ENCODE measurements at places on chromosomes 5 and 9.
A peak's percentile ranks its signal among the peaks of the same experiment; 100 is the strongest.

GRCh38 chr5:134071614-134072207 lies 42.8 kb upstream of the TCF7 start:
- DNase-seq: no peak

- no peak for DNase-seq
Measured at GRCh38 chr5:143782588-143783386, 29.2 kb upstream of the HMHB1 start.

GRCh38 chr5:69206528-69207190 lies 17.3 kb downstream of the CENPH start:
- no peak for DNase-seq

- no peak for DNase-seq
Measured at GRCh38 chr9:122425087-122425486, 52.6 kb downstream of the OR1J1 start.

- DNase-seq: no peak
Measured at GRCh38 chr5:126925482-126925881, 104.9 kb downstream of the MARCHF3 start.

GRCh38 chr9:23621188-23621587 lies 204.9 kb downstream of the ELAVL2 start:
- DNase-seq: no peak

DNA sequence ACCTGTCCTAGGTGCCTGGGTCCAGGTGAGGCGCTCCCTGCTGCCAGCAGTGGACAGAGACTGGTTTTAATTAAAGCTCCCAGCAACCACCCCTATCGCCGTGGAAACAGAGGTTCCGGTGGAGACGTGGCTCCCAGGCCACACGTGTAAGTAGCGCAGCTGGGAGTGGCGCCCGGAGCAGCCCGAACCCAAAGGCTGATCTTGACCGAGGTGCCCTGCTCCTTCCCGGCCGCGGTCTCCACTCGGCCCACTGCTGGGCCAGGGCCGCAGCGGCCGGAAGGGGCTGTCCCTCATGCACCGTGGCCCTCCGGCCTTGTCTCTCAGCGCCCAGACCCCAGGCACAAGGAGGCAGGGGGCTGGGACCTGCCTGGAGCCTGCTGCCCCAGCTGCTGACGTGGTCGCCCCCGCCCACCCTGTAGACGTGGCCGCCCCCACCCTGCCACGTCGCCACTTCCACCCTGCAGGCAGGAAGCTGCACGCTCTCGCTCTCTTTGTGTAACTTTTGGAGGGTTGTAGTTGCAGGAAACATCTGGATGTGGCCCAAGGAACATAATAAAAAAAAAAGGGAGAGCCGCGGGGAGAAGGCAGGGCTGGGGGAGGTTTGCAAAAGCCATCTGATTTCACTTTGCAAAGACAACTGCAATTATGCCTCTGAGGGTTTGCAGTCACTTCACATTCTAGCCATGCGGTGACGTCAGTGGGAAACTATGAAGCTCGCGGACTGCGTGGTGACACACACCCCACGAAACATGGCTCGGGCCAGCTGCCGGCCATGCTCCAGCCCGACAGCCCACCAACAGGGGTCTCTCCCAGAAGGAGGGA lies 129.9 kb downstream of the RXRA start:
- peak; percentile 85 for DNase-seq

DNA sequence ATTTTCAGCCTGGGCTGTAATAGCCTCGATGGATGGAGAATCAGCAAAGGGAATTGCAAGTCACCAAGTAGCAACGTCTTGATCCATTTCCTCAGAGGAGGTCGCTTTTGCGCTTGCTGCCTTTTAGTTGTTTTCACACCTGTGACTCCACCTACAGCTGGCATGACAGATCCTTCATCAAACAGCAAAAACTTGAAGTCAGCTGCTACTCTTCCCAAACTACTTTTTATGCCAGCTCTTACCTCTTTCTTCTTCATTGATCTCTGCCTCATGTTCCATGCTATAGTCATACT lies 107.7 kb downstream of the MAT2B start:
- no peak for DNase-seq

- DNase-seq: no peak
Measured at GRCh38 chr5:88979244-88979643, 96.3 kb upstream of the MEF2C start.

DNA sequence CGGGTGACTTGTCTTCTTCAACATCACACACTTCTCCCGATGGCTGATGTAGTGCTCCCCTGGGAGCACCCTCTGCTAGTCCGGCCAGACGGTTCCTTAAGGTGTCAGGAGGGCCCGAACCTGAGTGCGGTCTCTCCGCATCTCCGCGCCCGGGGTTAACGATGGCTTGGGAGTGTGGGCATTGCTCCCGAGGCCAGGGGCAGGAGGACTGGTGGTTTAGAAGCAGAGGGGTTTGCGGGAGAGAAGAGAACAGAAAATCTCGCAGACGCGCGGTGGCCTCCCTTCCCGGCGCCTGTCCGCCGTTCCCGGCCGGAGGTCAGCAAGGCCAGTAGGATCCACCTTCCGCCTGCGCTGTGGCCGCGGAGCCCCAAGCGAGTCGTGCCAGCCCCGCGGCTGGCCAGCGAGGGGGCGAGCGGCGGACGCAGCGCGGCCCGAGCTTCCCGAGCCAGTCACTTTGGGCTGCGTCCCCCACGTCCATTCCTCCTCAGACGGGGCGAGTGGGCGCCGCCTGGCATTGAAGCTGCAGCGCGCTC lies 700 bp downstream of the CDO1 start:
- DNase-seq: no peak

GRCh38 chr5:66573733-66574132 lies 22.5 kb upstream of the MAST4 start:
- DNase-seq: no peak

- no peak for DNase-seq
Measured at GRCh38 chr9:96080364-96080763, 204.9 kb downstream of the ERCC6L2 start.

GRCh38 chr9:15157381-15157780 lies 149.6 kb downstream of the TTC39B start:
- DNase-seq: no peak

- no peak for DNase-seq
Measured at GRCh38 chr5:10471677-10472076, 30.0 kb downstream of the ROPN1L start.

DNA sequence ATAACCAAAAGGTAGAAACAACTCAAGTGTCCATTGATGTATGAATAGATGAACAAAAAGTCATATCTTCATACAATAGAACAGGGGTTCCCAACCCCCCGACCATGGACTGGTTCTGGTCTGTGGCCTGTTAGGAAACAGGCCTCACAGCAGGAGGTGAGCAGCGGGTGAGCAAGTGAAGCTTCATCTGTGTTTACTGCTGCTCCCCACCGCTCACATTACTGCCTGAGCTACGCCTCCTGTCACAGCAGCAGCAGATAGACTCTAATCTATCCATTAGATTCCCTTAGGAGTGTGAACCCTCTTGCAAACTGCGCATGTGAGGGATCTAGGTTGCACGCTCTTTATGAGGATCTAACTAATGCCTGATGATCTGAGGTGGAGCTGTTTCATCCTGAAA lies 478.0 kb downstream of the BRINP1 start:
- DNase-seq: no peak

DNA sequence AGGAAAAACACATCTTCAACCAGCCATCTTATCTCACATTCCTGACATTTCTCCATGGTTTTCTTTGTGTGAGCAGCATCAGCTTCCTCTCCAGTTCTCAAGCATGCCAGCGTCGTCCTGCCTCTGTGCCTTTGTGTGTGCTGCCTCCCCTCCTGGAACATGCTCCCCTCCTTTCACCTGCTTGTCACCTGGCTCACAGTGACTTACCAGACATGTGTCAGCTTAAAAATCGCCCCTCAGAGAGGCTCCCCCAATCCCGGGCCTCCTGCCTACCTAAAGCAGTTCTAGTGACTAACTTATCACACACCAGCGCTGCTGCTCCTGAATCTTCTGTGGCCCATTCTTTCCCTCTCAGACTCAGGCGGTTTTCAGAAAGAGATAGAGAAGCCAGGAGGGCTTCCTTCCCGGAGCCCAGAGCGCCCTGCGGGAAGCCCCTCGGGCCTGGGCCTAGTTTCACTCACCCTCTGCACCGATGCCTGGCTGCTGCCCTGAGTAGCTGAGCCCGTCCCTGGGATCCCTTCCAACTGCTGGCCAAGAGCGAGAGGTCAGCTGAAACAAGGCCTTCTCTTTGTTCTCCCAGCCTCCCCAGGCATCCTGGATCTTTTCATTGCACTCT lies 51.1 kb upstream of the MVB12B start:
- DNase-seq: no peak

DNA sequence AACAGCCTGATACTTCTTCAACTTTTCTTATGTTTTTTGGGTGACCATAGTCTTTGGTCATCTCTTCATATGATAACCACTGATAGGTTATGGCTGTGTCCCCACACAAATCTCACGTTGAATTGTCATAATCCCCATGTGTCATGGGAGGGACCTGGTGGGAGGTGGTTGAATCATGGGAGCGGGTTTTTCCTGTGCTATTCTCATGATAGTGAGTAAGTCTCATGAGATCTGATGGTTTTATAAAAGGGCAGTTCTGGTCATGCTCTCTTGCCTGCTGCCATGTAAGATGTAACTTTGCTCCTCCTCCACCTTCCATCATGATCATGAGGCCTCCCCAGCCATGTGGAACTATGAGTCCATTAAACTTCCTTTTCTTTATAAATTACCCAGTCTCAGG lies 8.7 kb downstream of the RHOBTB3 start:
- DNase-seq: no peak

- no peak for DNase-seq
Measured at GRCh38 chr9:108913391-108913790, 20.5 kb downstream of the ELP1 start.

DNA sequence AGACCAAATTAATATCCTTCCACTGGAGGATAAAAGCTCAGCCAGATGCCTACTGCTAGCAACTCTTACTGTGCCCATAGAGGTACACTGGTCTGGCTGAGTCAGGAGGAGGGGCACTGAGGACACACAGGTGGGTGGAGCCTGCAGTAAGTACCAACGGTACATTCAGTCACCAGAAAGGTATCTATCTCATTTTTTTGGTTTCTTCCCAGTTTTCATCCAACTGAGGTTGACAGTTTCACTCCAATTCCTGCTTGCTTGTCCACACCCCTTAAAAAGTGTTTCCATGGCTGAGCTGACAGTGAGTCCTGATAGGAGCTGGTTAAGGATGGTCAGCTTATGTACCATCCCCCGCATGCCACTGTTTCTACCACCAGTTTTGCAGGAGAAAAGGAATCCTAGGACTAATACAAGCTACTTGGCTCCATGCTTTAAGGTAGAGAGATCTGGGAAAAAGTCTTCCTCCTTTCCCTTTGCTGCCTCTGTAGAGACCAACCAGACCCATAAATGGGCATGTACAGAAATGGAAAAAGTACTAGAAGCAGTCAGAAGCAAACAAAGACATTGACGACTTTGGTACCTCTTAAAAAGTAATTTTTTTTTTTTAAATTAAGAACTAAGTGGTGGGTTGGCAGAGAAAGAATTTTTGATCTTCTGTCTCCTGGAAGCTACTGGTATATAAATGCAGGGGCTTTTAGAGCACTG lies 3.2 kb downstream of the ELL2 start:
- no peak for DNase-seq

- peak; percentile 25 for DNase-seq
Measured at GRCh38 chr9:113155911-113156588, 5.2 kb downstream of the SLC31A2 start.

DNA sequence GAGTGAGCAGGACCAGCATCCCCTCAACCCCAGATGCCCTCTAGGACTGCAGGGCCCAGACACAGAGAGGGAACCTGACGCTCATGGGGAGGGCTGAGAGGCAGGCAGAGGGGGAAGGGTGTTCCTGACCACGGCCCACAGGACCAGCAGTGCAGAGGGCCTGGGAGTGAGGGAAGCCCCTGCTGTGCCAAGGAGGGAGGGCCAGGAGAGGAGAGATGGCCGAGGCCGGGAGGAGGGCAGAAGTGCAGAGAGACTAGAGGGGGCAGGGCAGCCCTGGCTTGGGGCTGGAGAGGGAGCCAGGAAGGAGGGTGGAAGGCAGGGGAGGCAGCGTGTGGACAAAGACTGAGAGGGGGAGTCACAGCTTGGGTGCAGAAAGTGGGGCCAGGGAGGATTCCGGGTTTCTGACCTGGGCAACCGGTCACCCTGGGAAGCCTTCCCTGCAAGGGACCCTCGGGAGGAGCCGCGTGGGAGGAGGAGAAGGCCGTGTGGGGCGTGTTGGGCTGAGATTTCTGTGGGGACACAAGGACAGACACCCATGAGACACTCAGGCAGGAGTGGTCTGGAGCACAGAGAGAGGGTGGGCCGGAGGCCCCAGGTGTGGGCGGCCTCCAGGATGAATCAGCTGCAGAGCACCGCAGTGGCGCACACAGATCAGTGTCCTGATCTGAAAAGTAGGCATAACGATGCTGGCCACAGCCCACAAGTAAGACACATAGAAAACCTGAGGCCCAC lies 117.5 kb downstream of the ADAMTS2 start:
- DNase-seq: no peak

- no peak for DNase-seq
Measured at GRCh38 chr5:45440466-45440865, 255.7 kb downstream of the HCN1 start.

- no peak for DNase-seq
Measured at GRCh38 chr9:137412431-137412830, 10.5 kb downstream of the EXD3 start.

GRCh38 chr5:154706416-154706815 lies 48.8 kb upstream of the LARP1 start:
- DNase-seq: no peak

Data from activated CD4-positive, alpha-beta T cell treated with anti-CD3 and anti-CD28 coated beads for 4 hours (primary cell).